ENCODE measurements at places on chromosomes 5 and 9.

DNA sequence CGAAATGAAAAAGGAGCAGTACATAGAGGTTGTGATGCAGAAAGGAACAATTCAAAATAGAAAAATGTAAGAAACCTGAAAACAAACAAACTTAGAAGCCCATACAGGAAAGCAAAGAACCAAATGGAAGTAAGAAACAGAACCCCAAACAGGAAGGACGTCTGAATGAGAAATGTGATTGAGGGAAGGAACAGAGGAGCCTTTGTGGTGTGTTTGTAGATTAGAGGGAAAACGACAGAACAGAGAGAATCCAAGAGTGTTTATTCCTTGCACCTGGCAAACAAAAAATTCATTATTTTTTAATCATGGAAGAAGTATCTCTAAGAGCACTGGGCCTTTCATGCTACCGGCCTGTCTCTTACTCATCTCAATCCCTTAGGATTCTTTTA is 67.8 kb upstream of the ZSWIM6 start:
- DNase-seq = no peak

DNA sequence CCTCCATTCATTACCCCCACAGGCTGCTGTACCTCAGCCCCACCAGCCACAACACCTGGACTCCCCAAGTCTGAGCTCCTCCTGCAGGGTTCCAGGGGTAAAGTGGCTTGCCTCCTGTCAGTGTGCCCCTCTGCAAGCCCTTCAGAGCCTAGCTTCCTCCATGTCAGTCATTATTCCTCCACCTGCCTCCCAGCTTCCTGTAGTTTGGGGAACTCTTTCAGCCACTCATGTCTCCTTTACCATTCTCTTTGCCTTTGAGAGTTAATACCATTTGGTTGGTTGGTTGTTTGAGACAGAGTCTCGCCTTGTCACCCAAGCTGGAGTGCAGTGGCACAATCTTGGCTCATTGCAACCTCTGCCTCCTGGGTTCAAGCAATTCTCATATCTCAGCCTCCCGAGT is 36.2 kb downstream of the IRF1 start:
- DNase-seq = no peak

- no peak for DNase-seq
Observed at GRCh38 chr5:126799780-126800179, 22.8 kb downstream of the LMNB1 start.

- no peak for DNase-seq
Observed at GRCh38 chr5:56206126-56206910, 26.8 kb downstream of the ANKRD55 start.

DNA sequence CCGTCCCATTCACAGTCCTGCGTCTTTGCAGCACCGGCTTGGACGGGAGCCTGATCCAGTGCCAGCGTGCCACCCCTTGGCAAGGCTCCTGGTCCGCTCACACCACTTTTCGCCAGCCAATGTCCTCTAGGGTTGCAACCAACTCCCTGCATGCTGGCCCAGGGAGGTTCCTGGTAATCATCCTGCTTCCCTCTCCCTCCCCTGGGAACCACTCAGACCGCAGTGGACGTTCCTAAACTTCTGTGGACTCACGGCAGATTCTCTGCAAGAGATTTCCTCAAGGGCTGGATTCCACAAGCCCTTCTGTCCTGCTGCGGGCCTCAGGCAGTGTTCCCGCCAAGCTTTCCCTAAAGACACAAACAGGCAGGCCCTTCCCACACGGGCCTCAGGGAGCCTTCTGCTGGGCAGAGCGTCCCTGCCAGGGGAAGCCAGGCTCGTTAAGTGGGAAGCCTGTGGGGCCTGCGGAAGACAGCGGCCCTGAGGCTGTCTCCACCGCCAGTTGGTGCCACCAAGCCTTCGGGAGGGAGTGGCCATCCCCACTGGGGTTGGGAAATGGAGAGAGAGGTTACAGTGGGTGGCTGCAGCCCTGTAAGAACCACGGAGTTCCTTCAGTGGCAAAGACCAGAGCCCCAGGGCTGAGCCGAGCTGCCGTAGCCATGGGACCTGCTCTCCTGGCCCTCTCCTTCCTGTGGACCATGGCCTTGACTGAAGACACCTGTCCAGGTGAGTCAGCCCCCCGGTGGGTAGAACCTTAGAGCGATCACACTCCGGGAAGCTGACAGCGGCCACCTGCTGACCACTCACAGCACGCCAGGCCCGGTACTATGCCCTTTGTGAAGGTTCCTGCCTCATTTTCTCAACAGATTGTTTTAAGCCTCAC is 16.4 kb upstream of the FCN2 start:
- no peak for DNase-seq

DNA sequence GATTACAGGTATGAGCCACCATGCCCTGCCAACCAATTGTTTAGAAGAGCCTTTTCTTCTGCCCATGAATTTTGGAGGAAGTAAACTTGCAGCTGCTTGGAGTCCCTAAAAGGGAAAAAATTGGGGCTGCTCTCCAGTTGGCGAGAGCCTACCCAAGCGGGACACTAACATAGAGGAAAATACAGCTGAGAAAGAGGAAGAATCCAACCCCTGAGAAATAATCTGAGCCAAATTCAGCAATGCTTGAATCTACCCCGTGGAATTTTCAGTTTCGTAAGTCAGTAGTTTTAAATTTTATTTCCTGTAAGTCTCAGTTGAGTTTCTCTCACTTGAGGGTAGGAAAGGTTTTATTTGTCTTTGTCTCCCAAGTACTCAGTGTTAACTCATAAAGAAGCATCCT is 30.4 kb upstream of the UBTD2 start:
- DNase-seq = no peak

GRCh38 chr9:125650271-125650737 is 56.7 kb downstream of the MAPKAP1 start:
- DNase-seq = no peak

- no peak for DNase-seq
Observed at GRCh38 chr5:59583810-59584562, 309.5 kb downstream of the PDE4D start.

Measured in stimulated activated CD8-positive, alpha-beta memory T cell treated with anti-CD3 and anti-CD28 coated beads, Interleukin-7, amount 100 ng/mL, for 48 hours (primary cell).